HTR-8/SVneo (cell line): ENCODE measurements at places on chromosomes 1 and 21.

- DNase-seq, result peak; percentile 70
Measured at GRCh38 chr1:26363549-26364448, 8.8 kb downstream of the ZNF683 start.

DNA sequence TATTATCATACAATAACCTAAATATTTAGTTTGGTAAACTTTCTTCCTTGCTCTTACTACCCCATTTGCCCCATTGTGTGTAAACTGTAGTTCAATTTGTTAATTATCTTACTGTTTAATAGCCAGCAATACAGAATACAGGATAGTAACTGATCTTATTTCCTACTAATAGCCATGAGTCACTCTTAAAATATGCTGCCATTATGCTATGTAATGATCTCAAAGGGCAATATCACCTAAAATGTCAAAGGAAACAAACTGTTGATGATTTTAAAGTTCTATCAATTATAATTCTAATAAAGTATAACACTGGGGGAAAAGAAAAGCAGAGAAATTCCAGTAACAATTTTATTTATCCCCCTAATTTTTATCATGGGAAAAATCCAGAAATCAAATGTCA is 4.3 kb downstream of the SLC30A1 start:
- DNase-seq, result no peak

- no peak for DNase-seq
Measured at GRCh38 chr21:21238629-21239400, 240.6 kb downstream of the NCAM2 start.

DNA sequence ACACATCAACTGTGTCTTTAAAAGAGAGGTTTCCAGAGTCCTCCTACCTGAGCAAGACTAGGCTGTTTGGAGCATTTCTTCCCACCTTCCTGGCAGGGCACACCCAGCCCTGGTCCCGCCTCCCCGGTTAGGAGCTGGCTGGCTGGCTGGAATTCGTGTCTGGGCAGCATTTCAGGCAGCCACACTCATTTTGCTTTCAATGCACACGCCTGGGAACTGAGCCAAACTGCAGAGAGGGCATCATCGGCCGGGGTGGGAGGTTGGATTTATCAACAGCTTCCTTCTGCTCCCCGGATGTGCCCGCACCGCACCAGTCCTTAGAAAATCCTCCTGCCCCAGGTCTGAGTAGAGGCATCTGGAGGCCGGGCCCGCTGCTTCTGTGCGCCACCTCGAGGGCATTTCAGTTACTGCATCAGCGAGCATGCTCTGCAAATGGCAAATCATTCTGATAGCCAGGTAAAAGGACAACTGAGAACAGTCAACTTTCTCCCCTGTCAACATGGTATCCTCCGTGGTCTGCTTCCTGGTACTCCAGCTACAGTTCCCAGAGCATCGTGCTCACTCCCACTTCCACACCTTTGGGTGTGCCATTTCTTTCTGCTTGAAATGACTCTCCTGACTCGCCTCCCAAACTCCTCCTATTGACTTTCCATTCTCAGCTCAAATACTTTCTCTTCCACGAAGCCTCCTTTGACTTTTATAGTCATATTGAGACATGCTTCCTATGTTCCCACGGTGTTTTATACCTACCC is 20.6 kb downstream of the TCEA3 start:
- DNase-seq, result peak; percentile 91

GRCh38 chr1:81296601-81297000 is 504.1 kb upstream of the ADGRL2 start:
- no peak for DNase-seq

DNA sequence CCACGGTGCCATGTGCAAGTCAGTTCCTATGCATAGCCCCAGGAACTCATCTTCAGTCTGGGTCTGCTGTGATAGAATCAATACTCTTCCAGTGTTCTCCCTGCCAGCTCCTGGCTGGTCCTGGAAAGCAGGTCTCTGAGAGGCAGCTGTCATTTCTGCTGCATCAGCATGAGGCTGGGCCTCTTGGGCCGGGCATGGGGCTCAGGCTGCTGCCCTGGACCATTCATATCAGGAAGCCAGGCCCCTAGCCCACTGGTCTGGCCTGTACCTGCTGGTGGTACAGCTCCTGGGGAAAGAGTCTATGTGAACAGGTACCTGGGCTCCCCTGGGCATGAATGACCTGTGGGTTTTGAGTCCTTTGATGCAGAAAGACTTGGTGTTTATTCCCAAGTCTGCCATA is 173.6 kb upstream of the CSF3R start:
- DNase-seq, result no peak
